8988T (cell line): ENCODE measurements at places on chromosomes 2 and 18.

DNA sequence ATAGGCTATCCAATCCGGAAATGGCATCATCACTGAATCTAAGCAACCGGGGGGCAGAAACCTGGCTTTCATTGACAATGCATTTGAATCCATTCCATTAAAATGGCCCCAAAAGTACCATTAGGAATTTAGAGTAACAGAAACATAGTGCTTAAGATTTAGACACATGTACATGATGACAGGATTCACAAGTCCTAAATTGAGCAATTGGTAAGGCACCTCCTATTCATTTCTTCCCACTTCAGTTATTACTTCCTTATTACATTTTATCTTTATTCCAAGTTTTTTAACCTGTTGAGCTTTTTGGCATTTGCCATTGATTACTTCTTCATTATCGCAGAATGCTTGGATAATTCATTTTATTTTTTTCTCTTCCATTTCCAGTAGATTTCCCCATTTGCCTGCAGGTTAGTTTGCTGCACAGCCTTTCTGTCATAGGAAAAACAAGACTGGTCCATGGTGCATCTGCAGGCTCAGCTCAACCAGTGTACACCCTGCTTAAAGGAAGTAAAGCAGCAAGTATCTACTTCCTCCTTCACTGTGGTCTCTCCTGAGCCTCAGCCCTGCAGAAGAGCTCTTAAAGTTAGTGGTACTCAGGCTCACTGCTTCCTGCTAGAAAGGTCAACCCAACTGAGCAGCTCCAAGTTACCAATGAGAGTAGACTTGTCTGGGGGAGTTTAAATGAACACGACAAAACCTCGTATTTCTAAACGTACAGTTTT is 89.2 kb downstream of the DOCK10 start:
- no peak for DNase-seq

GRCh38 chr2:73963385-73964120 is 21.2 kb upstream of the TET3 start:
- DNase-seq, result no peak

- DNase-seq, result no peak
Measured at GRCh38 chr2:159840616-159841015, 42.6 kb upstream of the CD302 start.

DNA sequence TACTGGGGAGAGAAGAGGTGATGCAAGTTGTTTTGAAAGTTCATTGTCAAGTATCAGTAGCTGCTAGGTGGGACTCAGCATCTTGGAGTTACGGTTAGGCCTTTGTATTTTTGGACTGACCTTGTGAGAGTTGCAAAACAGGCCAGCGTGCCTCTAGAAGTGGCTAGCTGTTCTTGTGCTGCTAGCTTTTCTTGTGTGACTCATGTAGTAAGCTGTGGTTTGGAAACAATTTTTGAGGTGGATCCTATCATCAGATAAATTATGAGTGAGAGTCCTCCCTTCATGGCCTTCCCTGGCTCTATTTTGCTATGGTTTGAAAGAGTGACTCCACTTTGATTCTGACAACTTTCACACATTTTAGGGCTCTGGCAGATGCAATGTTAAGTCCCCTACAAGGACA is 409.2 kb upstream of the HS6ST1 start:
- DNase-seq, result no peak

DNA sequence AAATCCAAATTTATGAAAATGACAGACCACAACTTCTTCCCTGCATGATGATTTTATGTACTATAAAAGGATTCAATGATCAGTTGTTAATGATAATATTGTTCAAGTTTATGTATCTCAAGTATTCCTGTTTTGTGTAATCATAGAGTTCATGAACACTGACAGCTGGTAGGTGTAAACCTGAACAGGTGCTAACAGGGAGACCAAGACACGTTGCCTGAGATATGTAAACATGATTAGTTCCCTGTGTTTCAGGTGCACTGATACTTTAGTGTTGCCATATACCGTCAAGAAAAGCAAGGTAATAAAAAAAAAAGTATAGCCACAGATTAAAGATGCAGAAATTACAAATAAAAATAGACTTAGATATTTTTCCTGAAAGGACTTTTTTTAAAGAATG is 131.8 kb downstream of the BAZ2B start:
- DNase-seq, result no peak

DNA sequence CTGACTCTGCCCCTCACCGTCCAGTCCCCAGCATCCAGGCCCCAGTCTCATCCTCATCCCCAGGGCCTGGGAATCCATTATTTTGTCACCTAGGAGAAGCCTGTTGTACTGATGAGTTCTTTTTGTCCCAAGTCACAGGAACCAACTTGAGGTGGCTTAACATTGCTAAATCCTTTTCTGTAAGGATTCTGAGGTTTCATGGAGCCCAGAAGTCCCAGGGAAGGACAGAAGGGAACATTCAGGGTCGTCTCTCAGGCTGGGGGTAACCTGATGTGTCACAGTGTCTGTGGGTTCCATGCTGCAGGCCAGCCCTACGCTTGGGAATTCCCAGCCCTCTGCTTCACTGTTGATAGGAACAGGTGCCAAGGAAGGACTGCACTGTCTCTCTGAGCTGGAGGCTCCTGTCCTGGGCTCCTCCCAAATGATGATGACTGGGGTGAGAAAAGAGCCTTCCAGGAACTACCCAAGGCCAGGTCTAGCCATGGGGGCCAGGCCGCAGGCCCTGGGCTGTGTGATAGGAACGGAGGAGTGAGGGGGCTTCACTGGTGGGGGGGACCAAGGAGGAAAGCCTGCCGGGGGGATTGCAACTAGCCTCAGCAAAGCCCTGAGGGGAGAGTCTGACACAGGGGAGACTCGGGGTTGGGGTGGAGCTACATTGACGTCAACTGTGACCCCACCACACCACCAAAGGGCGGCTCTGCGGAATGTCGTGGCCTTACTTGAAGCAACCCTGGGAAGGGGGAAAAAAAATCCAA is 145.7 kb downstream of the SMAD7 start:
- DNase-seq, result no peak

GRCh38 chr2:68121873-68122679 is 35.6 kb upstream of the PNO1 start:
- DNase-seq, result peak; percentile 48

DNA sequence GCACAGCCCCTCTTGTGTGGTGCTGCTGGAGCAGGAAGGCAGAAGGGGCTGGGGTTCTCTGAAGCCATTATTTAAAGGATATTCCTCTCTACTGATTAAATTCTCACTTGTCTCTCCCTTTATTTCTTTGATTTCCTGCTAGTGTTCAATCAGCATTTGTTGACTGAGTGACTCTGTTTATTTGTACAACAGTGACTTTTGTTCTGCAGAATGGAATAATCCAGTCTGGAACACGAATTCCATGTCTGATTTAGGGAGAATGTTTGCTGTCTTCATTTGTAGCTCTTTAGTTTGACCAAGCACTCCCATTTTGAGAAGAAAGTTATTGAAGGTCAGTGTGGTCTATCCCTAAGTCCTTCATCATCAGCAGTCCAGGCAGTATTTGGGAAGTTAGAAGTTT is 141.2 kb downstream of the SETBP1 start:
- DNase-seq, result no peak
